ENCODE measurements at places on chromosomes 5 and 9.

- DNase-seq: no peak
Observed at GRCh38 chr5:133970325-133970909, 2.0 kb upstream of the C5orf15 start.

DNA sequence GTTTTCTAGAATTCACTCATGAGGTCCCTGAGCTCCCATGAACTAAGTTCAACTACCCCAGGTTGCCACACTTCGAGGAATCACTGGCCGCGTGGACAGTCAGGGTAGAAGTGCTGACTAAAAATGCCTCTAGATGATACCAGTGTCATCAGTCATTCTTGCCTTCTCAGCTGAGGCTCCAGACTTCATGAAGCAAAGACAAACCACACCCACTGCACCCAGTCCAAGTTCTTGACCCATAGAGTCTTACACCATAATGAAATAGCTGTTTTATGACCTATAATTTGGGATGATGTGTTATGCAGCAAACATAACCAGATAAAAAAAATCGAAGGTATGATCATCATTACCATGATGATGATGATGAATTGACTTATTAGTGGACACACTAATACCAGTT is 632.9 kb upstream of the TLE4 start:
- DNase-seq: no peak

GRCh38 chr5:167730121-167730520 is 561.3 kb upstream of the WWC1 start:
- DNase-seq: no peak

DNA sequence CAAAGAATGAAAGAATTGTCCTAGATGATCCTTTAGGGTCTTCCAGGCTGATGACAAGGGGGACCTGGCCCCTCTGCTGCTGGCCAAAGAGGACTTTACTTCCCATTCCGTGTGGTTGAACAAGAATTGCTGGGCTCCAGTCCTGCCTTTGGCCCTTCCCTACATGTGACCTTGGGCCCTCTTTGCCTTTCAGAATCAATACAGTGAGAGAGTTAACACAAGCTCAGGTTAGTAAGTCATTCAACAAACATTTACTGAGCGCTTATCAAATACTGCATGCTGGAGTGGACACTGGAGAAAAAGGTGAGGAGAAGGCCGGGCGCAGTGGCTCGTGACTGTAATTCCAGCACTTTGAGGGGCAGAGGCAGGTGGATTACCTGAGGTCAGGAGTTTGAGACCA is 113.1 kb downstream of the C9orf50 start:
- no peak for DNase-seq

GRCh38 chr9:130882696-130883225 is 13.9 kb downstream of the QRFP start:
- no peak for DNase-seq

GRCh38 chr5:78647351-78647818 is 1.2 kb downstream of the LHFPL2 start:
- peak; percentile 63 for DNase-seq

GRCh38 chr5:35145012-35145411 is 85.3 kb downstream of the PRLR start:
- DNase-seq: no peak

GRCh38 chr5:115419846-115420585 is 123.6 kb upstream of the CCDC112 start:
- no peak for DNase-seq

GRCh38 chr5:109868737-109869136 is 179.0 kb downstream of the MAN2A1 start:
- no peak for DNase-seq

DNA sequence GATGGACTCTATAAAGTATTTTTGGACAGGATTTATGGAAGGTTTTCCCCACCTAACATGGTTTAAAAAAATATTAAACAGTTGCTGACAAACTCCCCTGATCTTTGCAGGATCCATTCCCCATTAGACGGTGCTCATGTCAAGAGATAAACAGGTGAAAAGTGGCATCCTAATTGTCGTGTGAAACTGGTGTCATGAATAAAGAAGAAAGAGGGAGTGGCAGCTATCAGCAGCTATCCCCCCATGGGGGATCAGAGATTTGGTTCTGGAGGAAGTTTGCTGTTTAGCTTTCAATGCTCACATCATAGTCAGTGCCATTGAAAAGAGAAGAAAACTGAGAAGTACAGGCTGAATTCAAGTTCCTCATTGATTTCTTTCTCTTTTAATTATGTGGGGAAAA is 329.3 kb upstream of the BRINP1 start:
- DNase-seq: no peak

- DNase-seq: no peak
Observed at GRCh38 chr9:99300603-99301002, 78.5 kb downstream of the SEC61B start.

DNA sequence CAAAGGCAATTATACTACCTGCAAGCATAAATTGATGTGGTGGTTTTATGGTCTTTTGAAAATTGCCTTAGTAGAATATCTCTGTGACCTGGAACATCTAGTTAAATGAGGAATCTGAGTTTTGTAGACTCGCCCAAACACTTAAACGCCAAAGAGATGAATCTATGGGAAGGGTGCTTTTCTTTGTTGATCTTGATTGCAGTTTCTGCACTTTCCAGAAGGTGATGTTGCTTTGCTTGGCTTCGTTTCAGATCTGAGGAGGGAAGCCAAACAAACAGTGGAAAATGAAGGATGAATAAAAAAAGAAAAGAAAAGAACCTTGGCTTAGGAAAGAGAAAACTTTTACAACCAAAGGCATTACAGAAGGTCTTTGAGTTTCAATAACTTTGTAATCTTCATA is 1021.2 kb downstream of the NR2F1-AS1 start:
- DNase-seq: no peak

Data from NCI-H82 (cell line).